ENCODE measurements at places on chromosomes 16 and 17. TPM values are rescaled to one million over a fixed set of nuclear protein-coding genes. Genes with fewer than 3 reads are reported as not detected.

The KCNH6 gene
- not detected for total RNA-seq

The MEIOC gene
- total RNA-seq: 0.44 TPM

The PDIA2 gene
- total RNA-seq: 0.46 TPM

The ARL4D gene
- 5.5 TPM for total RNA-seq

The CCL16 gene
- total RNA-seq: not detected

The SLC4A1 gene
- not detected for total RNA-seq

The TMEM238L gene
- not detected for total RNA-seq

The CDRT15L2 gene
- total RNA-seq: not detected

The ZPBP2 gene
- total RNA-seq: not detected

The TBC1D26 gene
- 0.39 TPM for total RNA-seq

The RNF222 gene
- total RNA-seq: not detected

The OR3A2 gene
- total RNA-seq: not detected

The TMC6 gene
- total RNA-seq: 22.9 TPM

The WNT3 gene
- 1.3 TPM for total RNA-seq

The NUFIP2 gene
- total RNA-seq: 80.4 TPM

The SLC16A11 gene
- 0.47 TPM for total RNA-seq

The SEPTIN12 gene
- total RNA-seq: not detected

The RNF43 gene
- 0.04 TPM for total RNA-seq

The GPS2 gene
- 116 TPM for total RNA-seq

The FZD2 gene
- 23.5 TPM for total RNA-seq

The AOC3 gene
- total RNA-seq: 0.62 TPM

The RND2 gene
- total RNA-seq: 5.5 TPM

The ATAD5 gene
- total RNA-seq: 17.4 TPM

The CENPX gene
- 153 TPM for total RNA-seq

The OMG gene
- total RNA-seq: not detected

The CCDC200 gene
- total RNA-seq: not detected

The SERPINF2 gene
- 0.28 TPM for total RNA-seq

The CNGB1 gene
- not detected for total RNA-seq

The HEXIM1 gene
- 22.1 TPM for total RNA-seq

The DNASE1L2 gene
- total RNA-seq: 3.1 TPM

The PRR29 gene
- total RNA-seq: 0.37 TPM

The SLC6A2 gene
- total RNA-seq: not detected

The PIK3R5 gene
- 0.09 TPM for total RNA-seq

The RASL10B gene
- total RNA-seq: 15.9 TPM

The KRT40 gene
- total RNA-seq: 0.98 TPM

The PARD6A gene
- 8.6 TPM for total RNA-seq

The MYH3 gene
- total RNA-seq: 2.1 TPM

The SLC13A2 gene
- not detected for total RNA-seq

The IL21R gene
- 0.39 TPM for total RNA-seq

The RAD51D gene
- total RNA-seq: 10.2 TPM

The SHCBP1 gene
- total RNA-seq: 46.5 TPM

The ZP2 gene
- total RNA-seq: not detected

The TAC4 gene
- not detected for total RNA-seq

The OTOP2 gene
- total RNA-seq: not detected

The CAMTA2 gene
- total RNA-seq: 24.8 TPM

The DLX4 gene
- 1.0 TPM for total RNA-seq

The TUBB3 gene
- 273 TPM for total RNA-seq

The SLC6A4 gene
- total RNA-seq: not detected

The DRC7 gene
- not detected for total RNA-seq

The CD300H gene
- not detected for total RNA-seq

The NPIPA8 gene
- 2.8 TPM for total RNA-seq

The PVALEF gene
- total RNA-seq: not detected

The HNF1B gene
- not detected for total RNA-seq

The TSPAN10 gene
- total RNA-seq: 0.74 TPM

The TRIM47 gene
- total RNA-seq: 0.46 TPM

Data from A673 (cell line).